GM04503 (cell line): ENCODE measurements at places on chromosomes 5 and 9.

DNA sequence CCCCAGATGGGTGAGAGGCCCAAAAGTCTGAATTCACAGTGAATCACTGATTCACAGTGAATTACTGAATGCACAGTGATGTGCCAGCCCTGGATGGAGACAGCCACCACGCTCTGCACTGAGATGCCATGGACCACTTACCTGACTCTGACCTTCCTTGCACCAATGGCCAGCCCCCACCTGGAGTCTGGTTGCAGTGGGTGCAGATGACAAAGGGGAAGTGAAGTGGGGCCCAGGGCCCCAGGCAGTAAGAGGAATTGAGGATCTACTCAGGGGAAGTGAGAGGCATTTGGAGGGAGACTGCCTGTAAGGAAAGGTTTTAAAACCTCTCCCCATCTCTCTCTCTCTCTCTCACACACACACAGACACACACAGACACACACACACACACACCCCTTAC lies 412.1 kb downstream of the CYLC2 start:
- DNase-seq: no peak

DNA sequence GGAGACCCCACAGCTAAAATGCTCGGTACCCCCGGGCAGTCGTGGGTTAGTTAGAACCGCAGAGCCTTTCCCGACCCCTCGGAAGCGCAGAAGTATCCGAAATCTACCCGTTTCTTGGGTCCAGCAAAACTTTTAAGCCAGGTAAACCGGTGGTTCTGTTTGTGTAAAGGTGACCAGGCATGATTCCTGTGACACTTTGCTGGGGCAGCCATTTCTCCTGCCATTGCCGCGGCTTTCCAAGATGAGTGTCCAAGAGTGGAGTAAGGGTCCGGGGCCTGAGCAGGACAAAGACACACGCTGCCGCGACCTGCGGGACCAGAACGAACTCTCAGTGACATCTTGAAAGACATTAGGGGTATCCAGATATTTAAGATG lies 655 bp downstream of the MARVELD2 start:
- DNase-seq: no peak

DNA sequence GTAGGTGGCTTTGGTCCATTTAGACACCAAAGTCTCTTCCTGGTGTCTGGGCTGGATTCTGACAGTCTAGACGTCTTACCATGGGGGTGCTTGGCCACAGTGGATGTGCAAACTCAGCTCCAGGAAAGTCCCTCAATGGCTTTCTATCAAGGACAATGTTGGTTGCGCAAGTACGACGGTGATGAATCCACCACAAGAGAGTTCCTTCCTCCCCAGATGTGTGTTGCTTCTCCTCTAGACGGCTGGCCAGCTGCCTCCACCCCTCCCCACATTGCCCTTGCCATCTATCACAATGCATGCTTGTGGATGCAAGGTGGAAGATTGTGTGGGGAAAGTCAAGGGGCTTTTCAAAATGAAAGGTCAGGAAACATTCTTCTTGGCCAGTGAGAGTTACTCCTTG lies 89.7 kb upstream of the IRX2 start:
- DNase-seq: no peak

DNA sequence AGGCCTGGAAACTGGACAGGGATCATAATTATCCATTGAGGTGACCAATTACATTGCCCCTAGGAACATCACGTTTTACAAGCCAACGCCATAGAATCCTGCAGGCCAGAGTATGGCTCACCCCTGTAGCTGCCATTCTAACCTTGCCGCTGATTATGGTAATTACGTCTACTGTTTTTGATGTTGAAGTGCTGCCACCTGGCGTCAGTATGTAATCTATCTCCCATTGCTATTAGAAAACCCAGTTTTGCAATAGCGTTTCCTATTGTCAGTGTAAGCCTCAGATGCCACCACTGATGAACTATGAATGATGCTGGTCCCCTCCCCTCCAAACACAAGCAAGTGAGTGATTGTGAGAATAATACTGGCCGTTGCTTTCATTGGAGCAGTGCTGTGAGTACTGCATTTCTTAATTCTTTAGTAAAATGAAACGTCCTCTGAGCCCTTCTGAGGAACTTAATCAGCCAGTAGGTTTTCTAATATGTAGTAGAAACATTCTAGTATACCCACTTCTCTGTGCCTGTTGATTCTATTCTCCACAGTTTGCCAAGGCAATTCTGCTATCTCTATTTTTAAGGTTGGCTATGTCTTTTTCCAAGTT lies 100.5 kb upstream of the NMUR2 start:
- DNase-seq: peak; percentile 4

GRCh38 chr9:137168904-137169856 lies 671 bp downstream of the LRRC26 start:
- no peak for DNase-seq

GRCh38 chr5:36944607-36945225 lies 68.1 kb downstream of the NIPBL start:
- no peak for DNase-seq

DNA sequence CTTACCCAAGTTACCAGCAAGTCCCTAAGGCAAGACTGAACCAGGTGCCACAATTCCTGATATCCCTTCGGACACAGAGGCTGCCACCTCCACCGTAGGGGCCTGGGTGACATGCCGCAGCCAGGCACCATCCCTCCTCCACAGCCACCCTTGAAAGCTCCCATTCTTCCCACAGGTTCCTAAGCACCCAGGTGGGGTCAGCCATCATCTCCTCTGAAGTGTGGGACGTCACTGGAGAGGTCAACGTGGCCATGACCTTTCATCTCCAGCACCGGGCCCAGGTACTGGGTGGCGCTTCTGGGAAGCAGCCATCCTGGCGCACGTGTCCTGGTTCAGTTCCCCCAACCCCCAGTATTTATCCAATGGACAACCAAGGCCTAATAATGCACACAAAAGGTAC lies 8.2 kb downstream of the ADGRD2 start:
- DNase-seq: no peak

GRCh38 chr5:164073081-164073480 lies 567.7 kb downstream of the MAT2B start:
- DNase-seq: no peak

- DNase-seq: no peak
Measured at GRCh38 chr5:136579238-136579637, 213.9 kb upstream of the TRPC7 start.

DNA sequence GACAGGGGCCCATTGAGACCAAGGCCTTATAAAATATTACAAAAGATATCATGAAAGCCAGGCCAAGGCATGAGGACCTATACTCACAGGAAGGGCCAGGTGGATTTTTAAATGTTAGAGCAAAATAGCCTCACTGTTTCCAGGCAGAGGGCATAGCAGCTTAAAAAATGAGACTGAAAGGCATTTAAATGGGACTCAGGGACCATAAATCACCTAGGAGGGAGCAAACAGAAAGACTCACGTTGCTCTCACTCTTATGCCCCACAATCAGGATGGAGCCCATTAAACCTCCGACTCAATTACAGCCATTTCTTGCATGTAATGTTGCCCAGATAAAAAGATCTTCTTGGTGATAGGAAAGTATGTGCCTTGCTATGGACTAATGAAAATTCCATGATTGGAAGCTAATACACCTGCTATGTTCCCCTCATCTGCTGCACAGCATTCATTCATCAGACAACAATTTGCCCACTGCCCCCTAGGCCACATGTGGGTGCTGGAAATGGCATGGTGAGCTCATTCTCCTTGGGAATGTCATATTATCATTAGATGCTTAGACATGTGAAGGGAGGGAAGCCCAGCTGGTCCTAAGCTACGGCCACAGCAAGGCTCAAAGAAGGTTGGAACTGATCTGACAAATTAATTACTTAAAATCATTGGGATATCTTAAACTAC lies 128.6 kb upstream of the GRIA1 start:
- DNase-seq: no peak

DNA sequence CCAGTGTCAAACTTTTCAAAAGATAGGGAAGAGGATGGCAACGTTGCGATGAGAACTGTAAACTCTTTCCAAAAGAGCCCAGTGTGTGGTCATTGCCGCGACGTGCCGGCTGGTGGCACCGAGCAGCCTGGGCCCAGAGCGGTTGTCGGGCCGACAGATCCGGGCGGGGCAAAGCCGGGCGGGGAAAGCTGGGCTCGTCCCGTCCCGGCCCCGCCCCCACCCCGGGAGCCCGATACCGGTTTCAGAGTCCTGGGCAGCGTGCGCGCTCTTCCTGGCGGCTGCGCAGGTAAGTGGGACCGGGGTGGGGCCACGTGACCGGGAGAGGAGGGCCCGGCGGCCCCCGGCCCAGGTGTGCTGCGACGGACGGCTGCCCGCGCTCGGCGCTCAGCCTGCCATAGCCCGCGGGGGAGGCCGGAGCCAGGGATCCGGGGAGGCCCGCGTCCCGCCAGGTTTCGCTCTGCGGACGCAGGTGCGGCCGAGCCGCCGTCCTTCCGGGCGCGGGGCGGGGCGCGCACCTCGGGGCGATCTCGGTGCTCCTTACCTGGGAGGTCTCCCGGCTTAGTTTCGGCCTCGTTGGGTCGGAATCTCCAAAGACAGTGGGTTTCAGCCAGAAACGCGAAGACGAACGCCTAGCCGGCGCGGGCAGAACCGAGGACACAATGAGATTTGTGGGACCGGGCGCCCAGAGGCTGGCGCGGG lies at the start of gene MARVELD2:
Gene MARVELD2, plus strand, starts transcription at position 232 of the 699 bp plus-strand sequence. CDS start 4,270 bp downstream, outside the sequence.
- no peak for DNase-seq

GRCh38 chr5:23026252-23027170 lies 173.4 kb upstream of the CDH12 start:
- no peak for DNase-seq

- DNase-seq: no peak
Measured at GRCh38 chr5:55459572-55459971, 75.2 kb downstream of the PLPP1 start.

GRCh38 chr5:140381351-140381750 lies 20.3 kb upstream of the ANKHD1 start:
- no peak for DNase-seq

DNA sequence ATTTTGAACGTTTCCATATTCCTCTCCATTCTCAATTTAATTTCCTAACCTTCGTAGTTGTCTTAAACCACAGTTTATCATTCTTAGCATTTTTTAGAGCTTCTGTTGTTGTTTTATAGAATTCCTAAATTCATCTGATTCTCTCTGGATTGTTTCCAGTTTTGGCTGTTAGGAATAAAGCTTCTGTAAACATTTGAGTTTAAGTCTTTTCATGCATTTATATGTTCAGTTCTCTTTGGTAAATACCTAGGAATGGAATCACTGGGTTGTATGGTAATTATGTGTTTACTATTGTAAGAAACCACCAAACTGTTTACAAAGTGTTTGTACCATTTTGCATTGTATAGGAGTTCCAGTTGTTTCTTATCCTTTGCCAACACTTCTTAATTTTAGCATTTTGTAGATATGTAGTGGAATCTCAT lies 29.7 kb downstream of the GPR21 start:
- DNase-seq: peak; percentile 86

- DNase-seq: no peak
Measured at GRCh38 chr9:131927091-131927490, 152.6 kb downstream of the MED27 start.

DNA sequence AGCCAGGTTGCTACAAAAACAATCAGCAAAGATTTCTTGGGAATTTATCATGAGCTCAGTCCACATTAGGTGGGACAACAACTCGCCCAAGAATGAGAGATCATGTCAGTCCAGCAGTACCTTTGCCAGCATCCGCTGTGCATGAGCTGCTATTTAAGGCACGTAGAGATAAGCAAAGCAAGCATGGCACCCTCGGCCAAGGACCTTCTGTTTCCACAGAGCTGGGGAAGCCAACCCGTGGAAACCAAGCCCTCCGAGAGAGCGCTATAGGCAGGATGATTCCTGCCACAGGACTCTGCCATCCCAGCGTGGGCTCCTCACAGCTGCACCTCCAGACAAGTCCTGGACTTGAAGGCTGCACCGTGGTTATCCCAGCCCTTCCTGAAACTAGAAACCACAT lies 189.5 kb upstream of the PPP1R26 start:
- no peak for DNase-seq

- no peak for DNase-seq
Measured at GRCh38 chr5:72280581-72281069, 39.4 kb downstream of the MRPS27 start.

DNA sequence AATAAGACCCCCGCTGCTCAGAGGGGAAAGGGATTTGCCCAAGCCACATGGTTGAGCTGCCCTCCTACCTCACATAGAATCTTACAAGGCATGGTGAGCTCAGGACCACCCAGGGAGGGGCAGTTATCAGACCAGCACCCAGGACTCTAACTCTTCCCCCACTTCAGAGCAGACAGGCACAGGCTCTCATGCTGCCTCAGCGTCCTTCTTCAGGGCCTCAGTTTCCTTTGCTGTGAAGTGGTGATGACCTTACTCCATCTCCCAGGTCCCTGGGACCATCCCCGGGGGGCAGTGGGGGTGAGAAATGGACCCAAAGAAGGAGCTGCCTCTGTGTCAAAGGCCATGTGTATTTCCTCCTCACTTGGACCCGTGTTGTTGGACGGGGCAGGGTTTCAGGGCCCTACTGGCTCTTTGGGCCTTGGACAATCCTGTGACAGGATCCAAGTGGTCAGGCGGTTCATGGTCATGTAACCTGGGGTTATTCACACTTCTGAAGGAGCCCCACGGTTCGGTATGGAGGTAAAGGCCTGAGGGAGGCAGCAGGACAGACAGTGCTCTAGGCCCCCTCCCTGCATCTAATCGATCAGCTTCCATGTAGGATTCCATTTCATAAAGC lies 31.7 kb upstream of the CSF1R start:
- DNase-seq: no peak

DNA sequence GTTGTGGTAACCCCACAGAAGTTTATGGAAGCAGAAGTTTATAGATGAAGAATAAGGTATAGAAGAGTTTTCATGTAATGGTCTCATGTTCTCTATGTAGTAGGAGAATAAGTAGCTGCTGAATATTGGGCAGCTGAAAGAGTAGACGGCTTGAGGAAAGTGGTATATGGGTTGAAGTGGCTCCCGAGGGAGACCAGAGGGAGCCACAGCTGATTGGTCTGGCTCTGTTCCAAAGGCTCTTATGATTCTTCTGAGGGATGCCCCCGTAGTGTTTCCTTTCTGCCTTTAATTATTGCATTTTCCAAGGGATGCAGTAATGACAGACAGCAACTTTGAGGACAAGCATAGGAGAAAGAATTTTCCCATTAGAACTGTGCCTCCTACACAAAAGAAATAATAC lies 30.1 kb upstream of the TENT2 start:
- DNase-seq: no peak

GRCh38 chr9:134515026-134515821 lies 126.4 kb upstream of the COL5A1 start:
- no peak for DNase-seq

- no peak for DNase-seq
Measured at GRCh38 chr5:143980506-143980905, 168.5 kb downstream of the HMHB1 start.

DNA sequence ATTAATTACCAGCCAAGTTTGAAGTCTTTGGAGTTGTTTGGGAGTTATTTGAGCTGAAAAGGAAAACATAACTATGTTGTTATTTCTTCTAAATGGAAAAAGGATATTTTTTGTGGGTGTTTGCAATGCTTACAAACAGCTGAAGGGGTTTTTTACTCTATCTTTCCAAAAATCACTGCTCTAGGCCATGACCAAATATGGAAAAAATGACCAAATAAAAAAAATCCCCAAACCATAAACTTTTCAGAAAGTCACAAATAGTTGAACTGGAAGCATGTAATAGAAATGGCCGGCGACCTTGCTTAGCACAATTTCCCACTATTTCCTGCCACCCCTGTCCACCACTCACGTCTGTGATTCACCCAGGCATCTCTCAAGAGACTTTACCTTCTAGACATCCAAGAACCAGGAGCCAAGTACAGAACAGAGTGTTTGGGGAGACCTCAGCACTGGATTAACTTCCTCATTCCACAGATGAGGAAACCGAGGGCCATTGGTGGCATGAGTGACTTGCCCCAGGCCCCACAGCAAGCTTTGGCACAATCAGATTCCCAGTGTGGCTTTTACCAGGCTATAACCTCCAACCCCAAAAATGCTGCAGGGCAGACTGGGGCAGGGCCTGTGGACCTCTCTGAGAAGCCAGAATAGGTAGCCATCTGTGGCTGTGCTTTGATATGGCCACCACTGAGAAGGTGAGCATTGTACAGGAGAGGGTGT lies 84.5 kb downstream of the NRG2 start:
- DNase-seq: no peak
